Fibroblast of skin of abdomen (primary cell): ENCODE measurements at places on chromosomes 11 and 22.

DNA sequence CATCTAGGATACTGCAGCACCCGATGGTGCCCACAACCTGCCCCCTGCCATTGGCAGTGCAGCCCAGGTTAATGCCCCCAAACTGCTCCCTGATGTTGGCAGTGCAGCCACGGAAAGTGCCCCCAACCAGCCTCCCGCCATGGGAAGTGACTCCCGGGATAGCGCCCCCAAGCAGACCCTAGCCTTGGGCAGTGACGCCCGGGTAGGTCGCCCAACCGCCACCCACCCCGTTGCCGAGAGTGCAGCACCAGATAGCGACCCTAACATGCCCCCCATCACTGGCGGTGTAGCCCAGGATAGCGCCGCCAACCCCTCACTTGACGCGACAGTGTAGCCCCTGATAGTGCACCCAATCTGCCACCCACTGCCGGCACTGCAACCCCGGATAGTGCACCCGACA, 38.5 kb downstream of the C22orf42 start:
- no peak for DNase-seq

GRCh38 chr11:62116451-62116850, 7.4 kb upstream of the INCENP start:
- DNase-seq, result no peak

- DNase-seq, result no peak
Measured at GRCh38 chr22:40519284-40519947, 117.1 kb downstream of the MRTFA start.

- DNase-seq, result no peak
Measured at GRCh38 chr11:12674936-12675696, 895 bp downstream of the TEAD1 start.

GRCh38 chr22:42758931-42759629, 38.4 kb upstream of the A4GALT start:
- DNase-seq, result no peak

DNA sequence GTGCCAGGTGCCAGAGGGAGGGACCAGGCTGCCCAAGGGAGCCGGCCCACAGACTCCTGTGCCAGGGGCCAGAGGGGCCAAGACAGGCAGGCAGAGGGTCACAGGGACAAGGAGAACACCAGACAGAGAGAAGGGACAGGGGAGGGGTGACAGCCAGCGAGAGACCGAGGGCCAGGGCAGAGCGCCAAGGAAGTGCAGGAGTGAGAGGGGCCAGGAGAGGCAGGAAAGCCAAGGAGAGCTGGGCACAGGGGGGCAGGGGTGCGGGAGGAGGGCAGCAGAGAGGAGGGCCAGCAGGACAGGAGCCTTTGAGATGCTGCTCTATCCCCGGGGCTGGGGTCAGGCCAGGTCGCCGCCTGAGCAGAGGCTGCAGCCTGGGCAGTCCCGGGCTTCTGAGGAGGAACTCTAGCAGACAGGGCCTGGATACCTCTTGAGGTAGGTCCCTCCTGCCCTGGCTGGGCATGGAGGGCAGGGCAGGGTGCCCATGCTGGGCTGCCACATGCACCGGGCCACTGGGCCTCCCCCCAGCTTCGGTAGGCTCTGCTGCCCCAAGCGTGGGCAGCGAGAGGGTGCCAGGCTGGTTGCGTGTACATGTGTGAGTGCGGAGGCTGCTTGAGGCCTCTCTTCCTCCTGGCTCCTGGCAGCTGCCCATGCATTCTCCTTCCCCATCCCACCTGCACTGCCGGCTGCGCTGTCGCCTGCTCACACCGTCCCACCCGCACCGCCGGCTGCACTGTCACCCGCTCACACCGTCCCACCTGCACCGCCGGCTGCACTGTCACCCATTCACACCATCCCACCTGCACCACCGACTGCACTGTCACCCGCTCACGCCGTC, 12.2 kb downstream of the LSP1 start:
- DNase-seq, result no peak

- DNase-seq, result no peak
Measured at GRCh38 chr11:118090545-118091162, 3.9 kb upstream of the SMIM35 start.

GRCh38 chr11:103959279-103959942, 77.0 kb upstream of the DDI1 start:
- peak; percentile 80 for DNase-seq

DNA sequence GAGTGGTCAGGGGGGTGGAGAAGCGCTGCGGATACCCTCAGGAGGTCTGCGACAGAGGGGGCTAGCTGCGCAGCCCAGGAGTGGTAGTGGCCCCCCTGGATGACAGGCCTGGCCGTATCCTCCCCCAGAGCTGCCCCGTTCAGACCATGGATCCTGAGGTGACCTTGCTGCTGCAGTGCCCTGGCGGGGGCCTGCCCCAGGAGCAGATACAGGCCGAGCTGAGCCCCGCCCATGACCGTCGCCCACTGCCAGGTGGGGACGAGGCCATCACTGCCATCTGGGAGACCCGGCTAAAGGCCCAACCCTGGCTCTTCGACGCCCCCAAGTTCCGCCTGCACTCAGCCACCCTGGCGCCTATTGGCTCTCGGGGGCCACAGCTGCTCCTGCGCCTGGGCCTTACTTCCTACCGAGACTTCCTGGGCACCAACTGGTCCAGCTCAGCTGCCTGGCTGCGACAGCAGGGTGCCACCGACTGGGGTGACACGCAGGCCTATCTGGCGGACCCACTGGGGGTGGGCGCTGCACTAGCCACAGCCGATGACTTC, 505 bp downstream of the NUDT22 start:
- DNase-seq, result no peak

DNA sequence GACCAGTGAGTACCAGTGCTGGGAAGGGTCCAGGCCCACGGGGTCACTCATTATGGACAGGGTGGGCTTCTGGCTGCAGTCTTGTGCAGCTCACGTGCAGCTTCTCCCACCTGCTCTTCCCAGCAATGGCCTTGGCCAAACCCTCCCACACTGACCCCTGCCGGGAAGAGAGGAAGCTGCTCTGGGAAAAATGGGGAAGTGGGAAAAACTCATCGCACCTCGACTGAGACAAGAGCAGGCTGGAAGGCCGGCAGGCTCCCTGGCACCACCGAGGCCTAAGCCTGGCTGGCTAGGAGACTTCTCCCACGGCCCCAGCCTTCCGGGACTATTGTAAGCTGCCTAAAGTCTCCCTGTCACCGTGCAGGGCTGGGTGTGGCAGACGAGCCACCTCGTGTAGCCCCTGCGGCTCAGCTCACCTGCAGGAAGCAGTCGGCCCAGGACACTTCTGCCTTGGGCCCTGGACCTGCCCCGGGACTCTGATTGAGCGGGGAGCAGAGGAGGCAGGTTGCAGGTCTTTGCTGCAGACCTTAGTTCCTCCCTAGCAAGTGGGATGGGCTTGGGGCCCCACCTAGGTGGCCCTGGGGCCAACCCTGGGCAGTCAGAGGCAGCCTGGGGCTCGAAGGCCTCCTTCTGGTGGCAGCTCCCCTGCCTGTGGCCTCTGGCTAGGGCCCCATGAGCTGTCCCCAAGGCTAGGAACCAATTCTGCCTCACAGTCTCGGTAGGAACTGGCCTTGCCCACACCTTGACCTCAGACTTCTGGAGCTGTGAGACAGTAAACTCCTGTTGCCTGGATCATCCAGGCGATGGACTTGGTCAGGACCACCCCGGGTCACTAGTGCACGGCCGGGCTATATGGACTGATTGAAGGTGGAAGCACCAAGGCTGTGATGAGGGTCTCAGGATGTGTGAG, 23.1 kb downstream of the MRGPRG start:
- DNase-seq, result no peak

GRCh38 chr11:47723041-47723440, 7.9 kb upstream of the AGBL2 start:
- DNase-seq, result no peak

DNA sequence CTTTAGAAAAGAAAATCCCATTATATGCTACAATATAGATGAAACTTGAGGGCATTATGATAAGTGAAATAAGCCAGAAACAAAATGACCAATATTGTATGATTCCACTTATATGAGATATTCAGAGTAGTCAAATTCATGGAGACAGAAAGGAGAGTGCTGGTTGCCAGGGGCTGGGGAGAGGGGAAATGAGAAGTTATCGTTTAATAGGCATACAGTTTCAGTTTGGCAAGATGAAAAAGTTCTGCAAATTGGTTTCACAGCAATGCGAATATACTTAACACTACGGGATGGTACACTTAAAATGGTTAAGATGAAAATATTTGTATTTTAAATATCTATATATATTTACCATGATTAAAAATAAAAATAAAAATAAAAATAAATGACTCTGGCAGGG, 31.1 kb upstream of the RDX start:
- DNase-seq, result no peak

DNA sequence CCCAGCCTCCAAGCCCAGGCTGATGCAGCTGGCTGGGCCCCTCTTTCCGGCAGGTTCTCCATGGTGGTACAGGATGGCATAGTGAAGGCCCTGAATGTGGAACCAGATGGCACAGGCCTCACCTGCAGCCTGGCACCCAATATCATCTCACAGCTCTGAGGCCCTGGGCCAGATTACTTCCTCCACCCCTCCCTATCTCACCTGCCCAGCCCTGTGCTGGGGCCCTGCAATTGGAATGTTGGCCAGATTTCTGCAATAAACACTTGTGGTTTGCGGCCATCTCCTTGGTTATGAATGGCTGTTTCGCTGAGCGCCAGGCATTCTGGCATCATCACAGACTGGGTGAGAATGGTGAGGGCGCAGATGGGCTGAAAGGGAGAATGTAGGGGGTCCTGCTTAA, 3.6 kb downstream of the PRDX5 start:
- no peak for DNase-seq

DNA sequence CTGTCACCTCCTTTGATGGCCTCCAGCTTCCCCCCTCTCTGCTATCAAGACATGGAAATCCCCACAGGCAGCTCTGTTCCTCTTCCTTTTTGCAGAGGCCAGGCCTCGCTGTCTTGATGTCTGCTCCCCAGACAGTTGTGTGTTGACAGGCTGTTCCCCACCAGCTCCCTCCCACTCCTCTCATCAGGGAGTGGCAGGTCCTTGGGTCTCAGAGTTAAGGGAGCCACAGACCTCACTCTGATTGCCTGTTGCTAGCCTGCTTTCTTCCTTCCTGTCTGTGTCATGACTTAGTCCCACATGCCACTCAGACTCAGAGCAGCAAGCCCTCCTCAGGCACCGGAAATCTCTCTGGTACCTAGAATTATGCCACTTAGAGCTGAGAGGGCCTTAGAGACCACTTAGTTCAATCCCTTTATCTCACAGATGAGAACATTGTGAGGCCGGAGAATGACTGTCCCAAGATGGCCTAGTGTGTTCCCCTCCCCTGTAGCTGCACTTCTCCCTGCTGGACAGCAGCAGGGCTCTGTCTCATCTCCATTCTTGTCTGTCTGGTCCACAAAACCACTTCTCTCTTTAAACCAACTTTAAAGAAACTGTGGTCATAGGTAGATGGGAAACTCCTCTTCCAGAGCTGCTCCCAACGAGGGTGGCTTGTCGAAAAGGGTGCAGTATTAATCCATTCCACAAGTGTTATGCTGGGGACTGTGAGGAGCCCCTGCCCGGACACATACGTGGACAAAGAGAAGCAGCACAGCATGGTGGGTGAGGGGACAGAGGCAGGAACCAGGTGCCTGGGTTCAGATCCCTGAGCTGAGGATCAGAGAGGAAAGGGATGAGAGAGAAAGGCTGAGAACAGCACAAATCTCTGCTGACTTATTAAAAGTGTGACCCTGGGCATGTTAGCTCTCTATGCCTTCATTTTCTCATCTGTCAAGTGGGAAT, 4.2 kb downstream of the AMPD3 start:
- no peak for DNase-seq

DNA sequence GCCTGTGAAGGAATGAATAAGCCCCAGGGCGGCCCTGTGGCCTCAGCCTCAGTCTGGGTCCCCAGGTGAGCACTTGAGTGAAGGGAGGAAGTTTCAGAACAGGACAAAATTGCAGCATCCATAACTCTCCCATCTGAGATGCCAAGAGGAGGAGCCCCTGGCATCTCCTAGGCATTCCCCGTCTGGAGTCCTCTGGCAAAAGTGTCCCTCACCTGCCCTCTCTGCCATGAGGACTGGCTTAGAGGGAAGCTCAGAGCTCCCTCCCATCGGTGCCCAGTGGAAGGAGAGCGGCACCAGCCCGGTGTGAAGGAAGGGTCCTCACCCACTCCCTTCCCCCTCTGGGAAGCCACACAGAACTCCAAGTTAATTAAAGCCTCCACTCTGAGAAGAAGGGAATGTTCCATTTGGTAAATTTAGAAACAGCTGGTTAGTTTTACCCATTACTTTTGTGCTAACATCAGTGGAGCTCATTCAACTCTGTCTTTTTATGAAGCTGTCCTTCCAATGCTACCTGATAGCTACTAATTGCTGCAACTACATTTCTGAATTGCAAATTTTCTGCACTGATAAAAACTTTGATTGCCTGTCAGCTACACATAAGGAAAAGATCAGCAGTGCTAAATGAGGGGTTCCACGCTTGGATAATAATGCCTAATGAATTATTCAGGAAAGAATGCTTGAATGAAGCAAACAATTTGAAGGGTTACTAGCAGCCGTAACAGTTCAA, 123.3 kb upstream of the RCN1 start:
- DNase-seq, result no peak

GRCh38 chr11:92658733-92659132, 310.7 kb upstream of the MTNR1B start:
- DNase-seq, result no peak

DNA sequence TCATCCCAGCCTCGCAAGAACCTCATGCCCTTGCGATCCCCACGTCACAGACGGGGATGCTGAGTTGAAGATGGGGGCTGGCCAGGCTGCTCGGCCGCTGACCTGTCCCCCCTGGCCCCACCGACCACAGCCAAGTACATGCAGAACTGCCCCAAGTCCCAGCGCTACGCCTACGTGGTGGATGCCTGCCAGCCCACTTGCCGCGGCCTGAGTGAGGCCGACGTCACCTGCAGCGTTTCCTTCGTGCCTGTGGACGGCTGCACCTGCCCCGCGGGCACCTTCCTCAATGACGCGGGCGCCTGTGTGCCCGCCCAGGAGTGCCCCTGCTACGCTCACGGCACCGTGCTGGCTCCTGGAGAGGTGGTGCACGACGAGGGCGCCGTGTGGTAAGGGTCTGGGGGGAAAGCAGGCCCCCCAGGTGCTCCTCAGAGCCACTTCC, 10.0 kb downstream of the MUC5B start:
- DNase-seq, result no peak
